ENCODE measurements at places on chromosomes 12 and 14.
A peak's percentile ranks its signal among the peaks of the same experiment; 100 is the strongest.

- DNase-seq = no peak
Observed at GRCh38 chr12:130775953-130776856, 60.1 kb upstream of the RIMBP2 start.

- no peak for DNase-seq
Observed at GRCh38 chr12:26782372-26783130, 50.4 kb downstream of the ITPR2 start.

DNA sequence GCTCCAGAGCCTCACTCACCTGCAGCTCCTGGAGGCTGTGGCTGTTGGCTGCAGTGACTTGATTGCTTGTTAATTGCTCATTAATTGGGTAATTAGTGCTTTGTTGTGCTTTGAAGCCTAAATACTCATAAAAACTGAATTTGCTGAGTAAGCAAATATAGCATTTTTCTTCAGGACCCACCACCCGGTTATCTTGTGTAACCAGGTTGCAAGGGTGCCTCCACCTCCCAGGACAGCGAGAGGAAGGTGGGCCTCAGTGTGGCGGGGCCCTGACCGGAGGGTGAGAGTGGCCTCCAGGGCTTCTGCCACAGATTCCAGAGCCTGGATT is 48.7 kb downstream of the FBRSL1 start:
- DNase-seq = no peak

DNA sequence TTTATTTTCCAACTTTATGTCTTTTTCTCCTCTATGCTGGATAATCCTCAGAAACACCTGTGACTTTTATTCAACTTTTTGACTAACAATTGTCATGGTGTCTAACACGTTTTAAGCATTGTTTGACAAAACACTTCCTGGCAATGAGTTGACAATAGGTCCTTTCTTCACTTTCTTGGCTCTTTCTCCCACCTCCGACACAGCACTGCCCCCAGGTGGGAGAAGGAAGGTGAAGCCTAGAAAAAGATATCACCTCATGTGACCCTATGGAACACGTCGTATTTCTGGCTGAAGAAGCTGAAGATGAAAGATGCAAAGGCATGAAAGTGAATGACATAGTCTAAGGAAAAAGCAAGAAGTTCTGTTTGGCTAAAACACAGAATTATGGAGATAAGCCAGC is 430.0 kb downstream of the ETNK1 start:
- DNase-seq = no peak

GRCh38 chr12:131131808-131132117 is 178.1 kb downstream of the ADGRD1 start:
- DNase-seq = no peak

DNA sequence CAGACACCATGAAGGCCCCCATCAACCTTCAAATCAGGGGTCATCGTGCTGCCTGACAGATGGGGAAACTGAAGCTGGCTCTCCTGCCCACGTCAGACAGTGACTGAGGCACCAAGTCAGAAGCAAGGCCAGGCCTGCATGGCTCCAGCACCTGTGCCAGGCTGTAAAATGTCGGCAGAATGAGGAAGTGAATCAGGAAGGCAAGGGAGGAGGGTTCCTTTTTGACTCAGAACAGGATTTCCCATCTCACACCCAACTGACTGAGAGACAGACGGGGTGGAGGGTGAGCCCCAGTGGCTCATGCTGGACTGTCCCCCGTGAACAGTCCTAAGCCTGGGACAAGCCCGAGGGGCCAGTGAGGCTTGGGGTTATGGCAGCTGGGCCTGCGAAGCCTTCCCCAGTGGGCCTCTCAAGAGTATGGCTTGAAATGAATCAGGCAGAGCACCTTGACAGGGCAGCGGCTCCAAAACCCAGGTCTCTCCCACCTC is 20.9 kb downstream of the SYNE3 start:
- DNase-seq = no peak

GRCh38 chr12:123591702-123592481 is 7.5 kb downstream of the TMED2 start:
- no peak for DNase-seq

GRCh38 chr12:124391340-124392261 is 96.7 kb downstream of the RFLNA start:
- peak; percentile 10 for DNase-seq

DNA sequence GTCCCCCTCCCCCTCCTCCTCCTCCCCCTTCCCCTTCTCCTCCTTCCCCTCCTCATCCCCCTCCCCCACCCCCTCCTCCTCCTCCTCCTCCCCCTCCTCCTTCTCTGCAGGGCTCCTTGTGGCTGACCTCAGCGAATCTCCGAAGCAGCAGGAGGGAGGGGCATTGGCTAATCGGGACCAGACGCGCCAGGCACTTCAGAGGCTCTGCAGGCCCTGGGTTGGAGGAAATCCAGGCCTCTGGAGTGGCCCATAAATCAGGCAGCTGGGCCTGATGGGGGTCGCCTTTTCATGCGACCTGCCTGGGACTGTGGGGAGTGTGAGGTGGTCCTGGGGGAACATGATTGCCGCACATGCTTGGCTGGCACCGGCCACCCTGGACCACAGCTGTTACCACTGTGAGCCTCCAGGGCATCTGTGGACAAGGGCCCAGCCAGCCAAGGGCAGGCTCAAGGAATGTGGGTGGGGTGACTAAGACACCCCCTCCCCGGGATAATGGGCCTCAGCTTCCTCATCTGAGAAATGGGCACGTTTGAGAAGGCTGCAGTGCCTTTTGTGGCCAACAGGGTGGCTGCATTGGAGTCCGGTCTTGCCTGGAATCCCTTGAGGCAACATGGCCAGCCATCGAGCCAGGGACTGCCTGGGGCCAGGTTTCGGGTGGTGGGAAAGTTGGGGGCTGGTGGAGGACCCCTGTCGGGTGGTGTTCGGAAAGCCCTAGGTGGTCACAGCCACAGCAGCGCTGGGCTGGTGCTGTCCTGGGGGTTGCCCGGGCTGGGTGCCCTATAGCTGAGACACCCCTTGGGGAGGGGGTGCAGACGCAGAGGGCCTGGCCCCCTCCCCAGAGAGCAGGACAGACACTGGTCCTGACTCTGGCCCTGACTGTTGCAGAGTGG is 12.0 kb downstream of the KIF26A start:
- DNase-seq = no peak

DNA sequence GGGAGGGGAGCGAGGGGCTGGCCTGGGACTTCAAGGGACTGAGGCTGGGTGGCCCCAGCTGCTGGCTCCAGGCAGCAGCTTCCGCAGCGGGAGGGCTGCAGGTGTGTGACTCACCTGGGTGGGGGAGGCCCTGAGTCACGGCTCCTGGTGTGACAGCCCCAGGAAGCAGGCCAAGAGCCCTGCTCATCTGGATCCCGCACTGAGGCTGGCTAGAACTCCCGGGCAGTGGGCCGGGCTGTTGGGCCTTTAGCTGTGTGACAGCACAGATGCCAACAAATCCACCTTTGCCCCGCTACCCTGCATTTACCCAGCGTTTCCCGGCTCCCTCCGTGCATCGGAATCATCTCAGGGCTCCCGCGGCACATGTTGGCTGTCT is 180.0 kb upstream of the PRMT8 start:
- DNase-seq = no peak

DNA sequence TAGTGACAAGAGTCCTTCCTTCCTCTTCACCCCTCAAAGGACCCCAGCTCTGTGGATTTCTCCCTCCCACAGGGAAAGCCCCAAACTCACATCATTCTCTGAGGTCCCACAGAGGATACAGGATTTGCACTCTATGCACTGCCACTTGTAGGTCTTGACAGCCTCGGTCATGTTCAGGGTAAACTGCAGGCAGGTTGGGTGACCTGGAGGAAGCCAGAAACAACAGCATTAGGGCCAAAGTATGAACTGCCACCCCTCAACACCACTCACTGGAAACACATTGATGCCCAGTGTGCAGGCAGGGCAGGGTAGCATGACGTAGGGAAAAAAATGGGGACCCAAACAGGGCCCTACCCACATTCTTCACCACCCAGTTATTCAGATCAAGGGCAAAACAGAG is 264.4 kb downstream of the DPF3 start:
- no peak for DNase-seq

GRCh38 chr12:93379326-93379980 is 1.7 kb downstream of the NUDT4 start:
- no peak for DNase-seq

Measured in T follicular helper cell (primary cell).